ENCODE measurements at places on chromosomes 12 and 14.

- DNase-seq: no peak
Observed at GRCh38 chr14:90599339-90599738, 202.5 kb downstream of the CALM1 start.

GRCh38 chr12:59637692-59638070 is 41.9 kb downstream of the SLC16A7 start:
- DNase-seq: no peak

- no peak for DNase-seq
Observed at GRCh38 chr14:86442135-86442534, 912.2 kb downstream of the FLRT2 start.

DNA sequence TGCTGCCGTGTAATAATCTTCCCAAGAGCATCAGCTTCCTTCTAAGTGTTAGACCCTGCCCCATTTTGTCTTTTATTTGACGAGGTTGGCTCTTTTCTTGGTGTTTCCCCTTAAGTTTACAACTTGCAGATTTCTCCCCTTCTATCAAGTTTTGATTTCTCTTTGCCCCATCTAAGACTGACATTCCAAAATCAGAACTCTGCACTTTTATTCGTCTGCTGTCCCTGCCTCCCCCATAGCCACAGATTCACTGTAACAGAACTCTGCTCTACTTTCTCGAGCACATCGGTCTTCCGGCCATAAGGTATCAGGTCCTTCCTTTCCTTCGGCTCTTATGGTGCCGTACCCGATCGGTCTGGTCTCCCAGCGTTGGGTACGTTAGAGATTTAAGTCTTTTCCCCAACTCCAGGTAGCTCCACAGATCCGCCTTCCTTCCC is 563 bp downstream of the DCP1B start:
- DNase-seq: no peak

DNA sequence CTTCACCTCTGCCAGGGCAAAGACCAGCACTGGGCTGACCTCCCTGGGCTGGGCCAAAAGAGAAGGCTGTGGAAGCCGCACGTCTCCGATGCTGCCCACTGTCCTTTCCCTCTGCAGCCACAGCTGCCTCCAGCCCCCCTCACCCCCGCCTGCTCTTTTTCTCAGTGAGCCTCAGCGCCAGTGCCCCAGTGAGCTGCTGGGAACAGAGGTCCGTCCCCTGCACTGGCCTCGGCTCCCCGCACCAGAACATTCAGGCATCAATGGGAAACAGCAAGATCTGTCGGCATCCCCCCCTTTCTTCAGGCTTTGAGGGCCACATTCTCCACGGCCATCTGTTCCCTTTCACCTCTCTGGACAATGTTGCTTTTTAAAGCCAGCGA is 398.1 kb downstream of the ZFP36L1 start:
- no peak for DNase-seq

GRCh38 chr14:87139299-87139698 is 853.7 kb downstream of the GALC start:
- no peak for DNase-seq

DNA sequence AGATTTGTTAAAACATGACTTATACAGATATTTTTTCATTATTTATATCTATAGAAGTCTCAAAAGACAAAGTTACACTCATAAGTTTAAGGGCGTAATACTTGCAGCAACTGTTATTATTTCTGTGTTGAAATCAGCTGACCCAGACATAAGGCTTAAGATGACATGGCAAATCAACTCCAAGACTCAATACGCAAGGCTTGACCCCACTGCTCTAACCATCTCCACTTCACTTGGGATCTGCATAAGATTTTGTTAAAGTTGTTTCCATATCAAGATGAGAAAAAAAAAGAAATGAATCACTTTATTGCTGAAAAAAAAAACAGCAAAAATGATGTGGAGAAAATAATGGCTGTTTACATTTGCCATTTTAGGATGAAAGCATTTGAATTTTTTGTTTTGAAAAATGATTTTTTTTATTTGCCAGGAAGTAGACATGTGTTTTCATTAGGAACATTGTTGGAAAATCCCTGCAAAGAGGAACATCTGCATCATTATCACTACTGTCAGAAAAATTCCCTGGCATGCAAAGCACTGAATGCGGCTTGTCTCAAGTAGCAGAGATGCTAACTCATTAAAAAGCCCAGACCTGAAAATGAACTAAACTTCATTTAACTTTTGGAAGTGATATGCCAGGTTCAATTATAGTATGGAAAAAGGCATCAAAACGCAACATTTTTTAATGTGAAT is 73.5 kb downstream of the LIN7A start:
- no peak for DNase-seq

DNA sequence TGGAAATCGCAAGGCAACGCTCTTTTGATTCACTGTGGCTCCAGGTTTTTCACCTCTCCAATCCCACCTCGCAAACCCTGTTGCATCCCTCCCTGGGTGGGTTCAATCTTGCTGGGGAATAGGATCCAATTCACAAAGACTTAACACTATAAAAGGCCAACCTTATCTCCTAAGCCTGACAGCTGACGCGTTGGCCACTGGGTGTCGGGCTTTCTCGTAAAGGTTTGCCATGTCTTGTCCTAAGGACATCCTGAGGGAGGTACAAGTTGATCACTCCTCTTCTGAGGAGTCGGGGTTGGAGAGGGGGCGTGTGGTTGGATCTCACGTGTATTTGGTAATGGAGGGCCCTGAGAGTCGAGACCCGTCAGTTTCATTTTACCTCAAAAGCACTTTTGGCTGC is 112.6 kb upstream of the FZD10 start:
- DNase-seq: no peak

GRCh38 chr14:33134975-33135374 is 196.3 kb downstream of the NPAS3 start:
- DNase-seq: no peak

DNA sequence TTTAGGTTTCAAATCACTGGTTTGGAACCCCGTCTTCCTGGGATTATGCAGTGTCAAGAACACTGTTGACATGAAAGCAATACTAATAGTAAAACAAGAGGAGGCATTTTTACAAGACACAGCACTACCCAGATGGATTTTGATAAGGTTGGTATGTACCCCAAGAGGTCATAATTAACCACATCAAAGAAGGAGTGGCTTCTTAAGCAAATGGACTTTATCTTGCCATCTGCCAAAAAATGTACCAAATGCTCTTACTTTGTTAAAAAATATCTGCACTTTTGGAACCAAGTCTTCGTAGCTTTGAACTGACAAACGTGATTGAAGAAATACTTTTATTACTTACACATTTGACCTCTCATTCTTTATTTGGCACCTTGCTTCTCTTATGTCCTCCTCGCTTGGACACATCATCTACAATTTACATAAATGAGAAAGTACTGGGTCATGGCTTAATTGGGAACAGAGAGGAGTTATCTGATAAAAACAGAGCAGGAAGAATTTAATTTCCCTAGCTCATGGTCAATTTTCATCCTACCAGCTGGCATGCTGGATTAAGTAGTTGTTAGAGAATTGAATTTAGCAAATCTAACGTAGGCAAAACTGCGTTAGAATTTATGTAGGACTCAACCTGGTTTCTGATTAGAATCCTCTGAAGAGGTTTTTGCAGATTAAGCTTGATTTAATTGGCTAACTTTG is 54.5 kb upstream of the PRICKLE1 start:
- DNase-seq: no peak

- no peak for DNase-seq
Observed at GRCh38 chr14:24321212-24321975, 10.1 kb downstream of the LTB4R start.

All from NCI-H2227 treated with DMSO at 0.1 percent for 48 hours (cell line).